ENCODE measurements at places on chromosomes 6 and 20.

DNA sequence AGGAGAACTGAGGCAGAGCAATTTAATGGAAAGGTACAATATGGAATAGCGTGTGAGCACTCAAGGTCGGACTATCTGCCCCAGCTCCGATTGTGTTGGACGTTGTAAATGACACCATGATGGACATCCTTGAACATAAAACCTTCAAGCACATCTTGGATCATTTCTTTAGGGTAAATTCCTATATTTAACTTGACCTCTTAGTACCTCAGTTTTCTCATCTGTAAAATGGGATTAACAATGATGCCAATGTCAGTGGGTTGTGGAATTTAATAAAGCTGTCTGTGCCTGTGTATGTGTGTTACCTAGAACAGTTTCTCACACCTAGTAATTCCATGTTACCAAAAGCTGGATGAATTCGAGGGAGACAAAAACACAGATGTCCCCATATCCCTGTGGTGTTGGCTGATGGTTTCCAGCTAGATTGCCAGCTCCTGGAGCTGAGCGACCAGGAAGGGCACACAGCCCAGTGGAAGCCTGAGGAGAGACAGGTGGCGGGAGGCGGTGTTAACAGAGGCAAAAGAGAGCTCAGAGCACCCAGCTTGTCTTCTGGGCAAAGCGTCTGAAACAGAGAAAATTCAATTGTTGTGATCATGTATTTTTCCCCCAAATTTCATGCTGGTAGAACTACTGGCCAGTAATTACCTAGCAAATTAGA is 32.6 kb downstream of the MDFI start:
- no peak for DNase-seq

- no peak for DNase-seq
Measured at GRCh38 chr6:98241630-98242029, 592.7 kb upstream of the POU3F2 start.

GRCh38 chr6:39210450-39210849 is 18.8 kb downstream of the KCNK5 start:
- no peak for DNase-seq

- peak; percentile 76 for DNase-seq
Measured at GRCh38 chr6:41560431-41561192, 14.4 kb downstream of the FOXP4 start.

DNA sequence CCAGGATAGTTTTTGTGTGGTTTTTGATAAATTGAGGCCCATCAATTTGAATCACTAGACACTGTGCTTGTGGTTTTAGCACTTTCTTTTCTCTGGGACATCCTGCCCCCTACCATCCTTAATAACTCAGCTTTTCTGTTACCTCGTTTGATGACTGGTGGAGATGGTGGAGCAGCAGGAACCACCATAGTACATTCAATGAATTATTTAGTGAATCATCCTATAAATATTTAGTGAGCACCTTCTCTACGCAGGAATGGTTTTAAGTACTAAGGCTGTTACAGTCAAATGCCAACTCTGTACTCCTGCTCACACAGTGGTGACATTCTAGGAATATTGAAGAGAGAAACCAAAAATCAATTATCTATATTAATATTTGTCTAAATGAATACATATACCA is 585.2 kb downstream of the HAO1 start:
- no peak for DNase-seq

GRCh38 chr20:20897145-20897544 is 184.7 kb upstream of the RALGAPA2 start:
- DNase-seq, result no peak

- DNase-seq, result no peak
Measured at GRCh38 chr20:63002511-63002910, 4.3 kb downstream of the BHLHE23 start.

- no peak for DNase-seq
Measured at GRCh38 chr6:138805016-138805765, 9.3 kb downstream of the ECT2L start.

DNA sequence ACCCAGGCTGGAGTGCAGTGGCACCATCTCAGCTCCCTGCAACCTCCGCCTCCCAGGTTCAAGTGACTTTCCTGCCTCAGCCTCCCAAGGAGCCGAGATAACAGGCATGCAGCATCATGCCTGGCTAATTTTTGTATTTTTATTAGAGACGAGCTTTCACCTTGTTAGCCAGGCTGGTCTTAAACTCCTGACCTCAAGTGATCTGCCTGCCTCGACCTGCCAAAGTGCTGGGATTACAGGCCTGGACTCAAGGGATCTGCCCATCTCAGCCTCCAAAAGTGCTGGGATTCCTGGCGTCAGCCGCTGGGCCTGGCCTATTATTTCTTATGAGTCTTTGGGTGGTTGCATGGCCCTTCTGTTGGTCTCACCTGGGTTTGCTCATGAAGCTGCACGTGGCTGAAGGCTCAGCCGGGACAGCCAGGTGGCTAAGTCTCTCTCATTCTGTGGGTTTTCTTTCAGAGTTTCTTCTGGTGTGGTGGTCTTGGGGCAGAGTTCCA is 45.6 kb upstream of the NCOA3 start:
- no peak for DNase-seq

GRCh38 chr6:121856296-121856695 is 420.9 kb downstream of the GJA1 start:
- DNase-seq, result no peak

GRCh38 chr6:89375427-89376267 is 23.1 kb upstream of the UBE2J1 start:
- DNase-seq, result peak; percentile 35

- DNase-seq, result no peak
Measured at GRCh38 chr20:14310977-14311627, 26.3 kb downstream of the FLRT3 start.

DNA sequence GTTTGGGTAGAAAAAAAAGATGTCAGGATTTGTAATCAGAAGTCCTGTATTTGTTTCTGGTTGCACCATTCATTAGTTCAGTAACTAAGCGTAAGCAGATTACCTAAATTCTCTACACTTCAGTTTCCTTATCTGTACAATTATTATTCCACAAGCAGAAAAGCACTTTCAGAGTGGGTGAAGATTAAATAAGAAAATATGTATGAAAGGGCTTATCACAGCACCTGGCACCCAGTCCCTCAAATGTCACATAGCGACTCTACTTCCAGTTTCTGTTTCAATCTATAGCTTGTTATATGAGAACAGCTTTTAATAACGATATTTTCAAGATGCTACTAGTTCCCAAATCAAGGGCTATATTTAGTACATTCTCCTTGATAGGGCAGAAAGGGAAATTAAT is 31.4 kb downstream of the RGS17 start:
- no peak for DNase-seq

- no peak for DNase-seq
Measured at GRCh38 chr6:107510108-107510507, 20.2 kb downstream of the SOBP start.

DNA sequence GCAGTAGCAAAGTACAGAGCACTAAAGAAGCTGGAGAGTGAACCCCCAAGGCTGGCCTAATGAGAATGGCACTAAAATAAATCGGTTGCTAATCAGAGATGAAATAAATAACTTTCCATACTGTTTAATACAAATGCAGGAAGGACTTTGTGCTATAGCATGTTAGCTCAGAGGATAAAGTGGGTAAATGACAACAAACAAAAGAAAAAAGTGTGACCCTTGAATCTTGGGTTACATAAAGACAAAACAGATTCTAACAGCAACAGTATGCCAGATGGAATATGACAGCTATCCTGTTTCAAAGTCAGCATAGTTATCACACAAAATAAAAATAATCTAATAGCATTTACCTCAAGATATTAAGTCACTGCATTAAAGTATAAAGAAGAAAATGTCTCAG is 622.7 kb downstream of the PHF3 start:
- DNase-seq, result no peak

- no peak for DNase-seq
Measured at GRCh38 chr6:54335871-54336270, 27.6 kb downstream of the TINAG start.

GRCh38 chr20:46330072-46330763 is 21.9 kb upstream of the CDH22 start:
- DNase-seq, result no peak

GRCh38 chr6:2197984-2198383 is 47.4 kb downstream of the GMDS start:
- no peak for DNase-seq

DNA sequence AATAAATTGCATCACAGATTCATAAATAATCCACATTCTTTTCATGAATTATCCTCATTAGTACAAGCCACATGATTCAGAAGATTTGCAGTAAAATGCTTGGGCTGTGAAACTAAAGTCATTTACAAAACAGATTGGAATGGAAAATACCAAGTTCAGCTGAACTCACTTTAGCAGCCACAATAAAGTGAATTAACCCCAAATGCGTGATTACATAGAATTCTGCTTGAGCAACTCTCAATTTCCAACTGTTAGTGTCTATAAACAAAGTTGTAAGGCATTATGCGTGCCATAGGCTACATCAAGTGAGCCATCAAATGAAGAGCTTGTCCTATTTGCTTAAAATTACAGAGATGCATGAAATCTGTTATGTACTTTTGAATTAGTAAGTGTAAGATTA is 60.4 kb upstream of the GFRAL start:
- no peak for DNase-seq

GRCh38 chr6:170552765-170553533 is at the start of gene PSMB1:
PSMB1 (minus strand) TSS chr6:170553307; CDS start chr6:170553242, 65 bp downstream.
- DNase-seq, result peak; percentile 71

GRCh38 chr20:47220161-47220582 is 136.3 kb downstream of the ZMYND8 start:
- peak; percentile 36 for DNase-seq

GRCh38 chr6:134454794-134455193 is 136.9 kb upstream of the SGK1 start:
- no peak for DNase-seq

DNA sequence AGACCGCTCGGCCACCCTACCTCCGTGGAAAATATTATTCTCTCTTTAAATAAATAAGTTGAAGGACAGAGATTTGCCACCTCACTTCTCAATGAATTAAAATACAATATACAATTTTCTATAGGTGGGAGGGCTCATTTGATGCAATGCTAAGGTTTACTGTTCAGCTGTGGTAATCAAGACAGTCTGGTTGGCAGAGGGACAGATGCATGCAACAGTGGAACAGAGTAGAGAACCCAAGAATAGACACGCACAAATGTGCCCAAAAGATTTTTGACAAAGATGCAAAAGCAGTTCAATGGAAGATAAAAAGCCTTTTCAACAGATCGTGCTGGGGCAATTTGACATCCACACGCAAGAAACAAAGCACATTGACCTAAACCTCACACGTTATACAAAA is 145.2 kb downstream of the CEBPB start:
- DNase-seq, result no peak

GRCh38 chr20:22977047-22977785 is 57.9 kb upstream of the SSTR4 start:
- no peak for DNase-seq

GRCh38 chr20:21241406-21241805 is 61.7 kb upstream of the XRN2 start:
- DNase-seq, result no peak

- DNase-seq, result no peak
Measured at GRCh38 chr6:87484491-87484890, 11.7 kb downstream of the SLC35A1 start.

- DNase-seq, result no peak
Measured at GRCh38 chr6:132443206-132443605, 41.9 kb upstream of the MOXD1 start.

GRCh38 chr6:45763281-45763680 is 252.4 kb downstream of the CLIC5 start:
- no peak for DNase-seq

- DNase-seq, result no peak
Measured at GRCh38 chr6:2643935-2644539, 106.7 kb downstream of the MYLK4 start.

GRCh38 chr20:5674176-5674660 is 76.0 kb upstream of the SHLD1 start:
- no peak for DNase-seq

DNA sequence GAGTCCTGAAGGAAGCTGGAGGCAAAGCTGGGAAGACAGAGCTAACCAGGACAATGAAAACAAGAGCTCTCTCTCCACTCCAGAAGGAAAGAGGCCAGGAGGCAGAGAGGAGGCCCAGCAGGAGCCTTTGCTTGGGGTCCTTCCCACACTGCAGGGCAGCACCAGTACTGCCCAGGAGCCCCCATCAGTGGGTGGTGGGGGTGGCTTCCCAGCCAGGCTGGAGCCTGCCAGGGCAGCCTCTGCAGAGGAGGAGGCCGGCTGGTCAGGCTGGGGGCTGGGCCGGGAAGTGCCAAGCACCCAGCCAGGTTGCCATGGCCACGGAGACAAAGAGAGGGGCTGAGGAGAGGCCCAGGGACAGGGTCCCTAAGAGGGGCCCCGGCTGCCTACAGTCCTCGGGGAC is 33.4 kb downstream of the PREX1 start:
- DNase-seq, result no peak

- DNase-seq, result no peak
Measured at GRCh38 chr6:1118287-1118647, 193.6 kb upstream of the FOXQ1 start.

- DNase-seq, result no peak
Measured at GRCh38 chr6:107582086-107582485, 92.2 kb downstream of the SOBP start.

GRCh38 chr20:12404941-12405340 is 487.2 kb downstream of the BTBD3 start:
- DNase-seq, result no peak

DNA sequence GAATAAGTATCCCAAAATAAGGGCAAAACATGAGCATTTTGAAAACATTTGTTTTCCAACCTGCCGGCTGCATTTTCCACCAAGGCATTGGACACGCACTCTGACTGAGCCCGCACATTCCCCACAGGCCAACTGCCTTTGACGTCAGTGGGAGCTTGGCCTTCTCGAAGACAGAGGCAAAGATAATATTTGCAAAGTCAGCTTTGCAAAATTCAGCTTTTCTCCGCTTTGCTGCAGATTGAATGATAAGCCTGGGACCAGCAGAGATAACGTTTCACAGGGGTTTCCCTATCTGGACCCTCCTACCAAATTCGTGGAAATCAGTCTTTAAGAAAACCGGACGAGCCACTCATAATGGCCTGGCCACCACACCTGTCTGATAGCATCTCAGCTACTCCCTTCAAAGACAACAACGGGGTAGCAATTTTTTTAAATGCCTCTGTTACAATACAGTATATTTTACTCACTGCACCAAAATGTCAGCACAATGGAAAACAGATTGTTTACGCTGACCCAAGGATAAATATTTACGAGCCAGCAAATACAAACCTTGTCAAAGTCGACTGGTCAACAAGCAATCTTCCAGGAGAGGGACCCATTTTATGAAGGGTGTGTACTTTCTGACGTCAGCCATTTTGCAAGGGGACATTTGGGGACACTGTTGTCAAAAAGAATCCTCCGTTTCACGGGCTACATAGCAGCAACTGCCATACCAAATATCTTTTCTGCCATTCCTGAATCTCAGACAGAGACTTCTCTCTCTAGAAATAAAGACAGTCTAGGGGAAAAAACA is 100.5 kb downstream of the TFAP2A start:
- DNase-seq, result no peak

- DNase-seq, result no peak
Measured at GRCh38 chr6:108438918-108439317, 121.8 kb upstream of the FOXO3 start.

GRCh38 chr6:131226459-131227157 is 91.3 kb downstream of the AKAP7 start:
- DNase-seq, result no peak
